Activated CD8-positive, alpha-beta memory T cell treated with anti-CD3 and anti-CD28 coated beads for 1 hour (primary cell): ENCODE measurements at places on chromosomes 7 and 10.

DNA sequence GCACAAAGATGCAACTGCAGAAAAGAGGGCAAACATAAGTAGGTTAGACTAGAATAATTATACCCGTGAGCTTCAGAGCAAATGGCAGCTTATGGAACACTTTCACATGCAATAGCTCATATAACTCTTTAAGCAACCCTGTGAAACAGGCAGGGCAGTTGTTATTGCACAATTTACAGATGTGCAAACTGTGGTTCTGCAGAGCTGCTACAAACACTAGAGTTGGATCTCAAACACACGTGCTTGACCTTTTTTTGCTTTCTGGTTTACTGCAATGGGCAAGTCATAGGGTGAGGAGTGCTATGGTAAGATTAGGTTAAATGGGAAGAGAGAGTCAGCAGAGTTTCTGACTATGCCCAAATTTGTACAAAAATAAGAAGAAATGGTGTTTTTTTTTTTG lies 610.8 kb downstream of the GATA3 start:
- DNase-seq: no peak

- no peak for DNase-seq
These were observed 80.9 kb downstream of the NT5C2 start for GRCh38 chr10:103111918-103112877.

DNA sequence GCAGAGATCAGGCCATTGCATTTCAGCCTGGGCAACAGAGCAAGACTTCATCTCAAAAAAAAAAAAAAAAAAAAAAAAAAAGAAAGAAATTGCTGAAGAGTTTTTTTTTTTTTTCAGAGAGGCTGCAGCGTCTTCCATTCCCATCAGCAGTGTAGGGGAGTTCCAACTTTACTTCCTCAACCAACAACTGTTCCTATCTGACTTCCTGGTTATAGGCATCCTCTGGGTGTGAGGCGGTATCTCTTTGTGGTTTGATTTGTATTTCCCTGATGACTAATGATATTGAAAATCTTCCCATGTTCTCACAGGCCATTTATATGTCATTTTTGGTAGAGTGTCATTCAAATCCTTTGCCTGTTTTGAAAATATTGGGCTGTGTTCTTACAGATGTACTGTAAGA lies 40.2 kb downstream of the PRTFDC1 start:
- DNase-seq: no peak

GRCh38 chr7:4613846-4614548 lies 68.1 kb upstream of the FOXK1 start:
- no peak for DNase-seq

- no peak for DNase-seq
These were observed 499.1 kb downstream of the ACTR3B start for GRCh38 chr7:153258686-153259085.

- DNase-seq: no peak
These were observed 33.5 kb downstream of the FGFBP3 start for GRCh38 chr10:91875779-91876178.

- no peak for DNase-seq
These were observed 1.9 kb upstream of the PLAU start for GRCh38 chr10:73908853-73909539.

DNA sequence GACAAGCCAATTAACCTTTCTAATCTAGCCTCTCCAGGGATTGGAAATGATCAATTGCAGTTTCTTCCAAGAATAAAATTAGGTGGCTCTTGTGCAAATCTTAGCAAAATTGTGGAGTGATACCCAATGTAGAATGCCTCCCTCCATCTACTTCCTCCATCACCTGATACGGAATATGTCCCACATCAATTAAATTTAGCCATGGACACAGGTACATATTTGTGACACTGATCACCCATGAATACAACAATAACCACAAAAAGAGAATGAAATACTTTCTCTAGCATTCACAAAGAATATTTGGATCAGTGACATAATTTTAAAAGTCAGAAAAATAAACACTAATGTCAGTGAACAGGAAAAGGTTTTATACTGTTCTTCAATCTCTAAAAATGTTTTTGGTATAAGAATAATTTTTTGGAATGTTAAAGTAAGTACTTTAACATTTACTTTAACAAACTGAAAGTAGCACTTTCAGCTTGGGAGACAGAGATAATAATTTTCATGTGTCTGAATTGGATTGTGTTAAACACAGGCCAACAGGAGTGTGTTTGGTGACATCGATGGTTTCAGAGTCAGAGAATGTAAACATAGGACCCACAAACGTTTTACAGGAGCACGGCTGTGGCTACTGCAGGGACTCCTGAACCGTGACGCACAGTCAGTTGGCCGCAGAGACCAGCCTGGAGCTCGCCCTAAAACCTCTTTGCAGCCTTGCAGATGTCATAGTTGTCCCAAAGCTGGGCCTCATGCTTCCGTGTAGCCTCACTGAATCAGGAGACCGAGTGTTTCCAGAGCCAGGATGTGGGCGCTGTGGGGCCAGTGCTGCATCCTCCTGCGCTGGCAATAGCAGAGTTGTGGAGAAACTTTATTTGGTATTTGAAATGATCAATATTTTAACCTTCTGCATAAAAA lies 7.2 kb downstream of the RBM20 start:
- no peak for DNase-seq

GRCh38 chr7:98287486-98287959 lies 6.0 kb downstream of the BRI3 start:
- no peak for DNase-seq

DNA sequence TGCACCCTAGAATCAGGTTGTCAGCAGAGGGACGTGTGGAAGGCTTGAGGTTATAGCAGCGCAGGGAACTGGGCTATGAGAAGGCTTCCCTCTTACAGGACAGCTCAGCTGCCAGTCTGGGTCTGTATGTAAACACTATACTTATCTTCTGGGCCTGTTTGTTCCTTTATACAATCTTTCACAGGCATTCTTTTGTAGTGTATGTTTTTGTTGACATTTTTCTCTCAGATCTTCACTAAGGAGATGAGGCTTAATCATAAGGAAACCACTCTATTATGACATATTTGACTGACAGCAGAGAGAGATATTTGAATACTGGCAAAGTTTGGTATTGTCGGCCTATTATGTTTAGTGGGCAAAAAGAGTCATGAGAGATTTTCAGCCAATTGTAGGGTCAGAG lies 929 bp downstream of the GBF1 start:
- no peak for DNase-seq

GRCh38 chr10:114663626-114664025 lies 5.6 kb upstream of the ABLIM1 start:
- no peak for DNase-seq

DNA sequence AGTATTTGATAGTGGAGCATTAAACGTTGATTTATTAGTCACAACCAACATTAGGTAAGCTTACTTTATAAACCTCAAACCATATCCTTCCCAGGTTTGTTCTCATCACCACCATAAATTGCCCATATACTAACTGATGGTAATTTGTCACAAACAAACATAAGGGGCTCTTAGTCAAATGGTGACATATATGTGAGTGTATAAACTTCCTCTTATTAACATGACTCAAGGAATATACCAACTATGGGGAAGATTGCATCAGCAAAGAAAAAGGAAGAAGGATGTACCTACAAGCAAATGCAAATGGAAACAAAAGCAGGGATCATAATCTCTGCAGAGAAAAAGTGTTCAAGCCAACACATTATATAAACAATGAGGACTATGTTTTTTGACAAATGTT lies 418.2 kb upstream of the AKR1E2 start:
- DNase-seq: no peak

GRCh38 chr7:139613971-139614411 lies 90.5 kb downstream of the CLEC2L start:
- no peak for DNase-seq

DNA sequence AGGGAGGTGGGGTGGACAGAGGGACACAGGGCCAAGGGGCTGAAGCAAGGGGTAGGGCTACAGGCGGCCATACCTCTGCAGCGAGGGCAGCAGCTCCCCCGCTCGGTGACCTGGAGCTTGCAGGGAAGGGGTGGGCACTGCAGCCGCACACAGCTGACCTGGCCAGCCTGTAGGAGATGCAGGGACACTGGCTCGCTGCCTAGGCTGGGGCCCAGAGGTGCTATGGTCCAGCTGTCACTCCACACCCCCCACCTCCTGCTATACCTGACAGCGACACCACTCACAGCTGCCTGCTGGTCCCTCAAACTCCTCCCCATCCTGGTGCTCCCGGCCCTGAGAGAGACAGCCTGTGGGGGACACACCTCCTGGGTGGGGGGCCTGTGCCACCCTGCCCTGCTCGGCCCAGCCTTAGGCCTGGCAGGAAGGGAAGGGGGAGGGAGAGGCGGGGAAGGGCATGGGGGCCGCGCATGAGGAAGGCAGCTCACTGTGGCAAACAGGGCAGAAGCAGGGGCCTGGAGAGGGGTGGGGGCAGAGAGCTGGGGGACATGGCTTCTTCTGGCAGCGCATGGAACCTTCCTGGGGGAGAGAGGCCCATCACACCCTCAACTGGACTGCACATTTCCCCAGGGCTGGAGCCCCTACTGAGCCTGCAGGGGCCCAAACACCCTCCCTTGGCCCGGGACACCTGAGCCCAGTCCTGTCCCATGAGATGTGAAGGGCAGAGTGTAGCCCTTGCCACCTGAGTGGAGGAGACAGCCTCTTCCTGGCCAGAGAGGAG lies 23.9 kb downstream of the ATP6V1F start:
- no peak for DNase-seq

GRCh38 chr7:47404010-47404409 lies 177.9 kb downstream of the TNS3 start:
- no peak for DNase-seq

- DNase-seq: no peak
These were observed 17.4 kb downstream of the ITGB1 start for GRCh38 chr10:32940321-32941301.

GRCh38 chr7:117269417-117269816 lies 53.4 kb downstream of the WNT2 start:
- DNase-seq: no peak

DNA sequence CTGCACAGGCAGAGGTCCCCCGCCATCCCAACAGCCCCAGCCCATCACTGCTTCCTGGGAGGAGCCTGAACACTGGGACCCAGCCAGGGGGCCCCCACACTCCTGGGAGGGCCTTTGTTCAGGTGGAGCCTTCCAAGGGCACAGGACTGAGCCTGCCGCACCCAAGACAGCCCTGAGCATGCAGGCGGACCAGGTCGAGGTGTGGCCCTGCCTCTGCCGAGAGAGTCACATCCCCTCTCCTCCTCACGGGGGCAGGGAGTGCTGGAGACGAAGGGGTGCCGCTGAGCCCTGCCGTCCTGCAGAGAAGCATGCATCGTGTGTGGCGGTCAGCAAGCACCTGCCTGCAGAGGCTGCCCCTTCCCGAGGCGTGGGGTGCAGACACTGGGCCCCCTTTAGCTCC lies 7.3 kb upstream of the MAFK start:
- no peak for DNase-seq

DNA sequence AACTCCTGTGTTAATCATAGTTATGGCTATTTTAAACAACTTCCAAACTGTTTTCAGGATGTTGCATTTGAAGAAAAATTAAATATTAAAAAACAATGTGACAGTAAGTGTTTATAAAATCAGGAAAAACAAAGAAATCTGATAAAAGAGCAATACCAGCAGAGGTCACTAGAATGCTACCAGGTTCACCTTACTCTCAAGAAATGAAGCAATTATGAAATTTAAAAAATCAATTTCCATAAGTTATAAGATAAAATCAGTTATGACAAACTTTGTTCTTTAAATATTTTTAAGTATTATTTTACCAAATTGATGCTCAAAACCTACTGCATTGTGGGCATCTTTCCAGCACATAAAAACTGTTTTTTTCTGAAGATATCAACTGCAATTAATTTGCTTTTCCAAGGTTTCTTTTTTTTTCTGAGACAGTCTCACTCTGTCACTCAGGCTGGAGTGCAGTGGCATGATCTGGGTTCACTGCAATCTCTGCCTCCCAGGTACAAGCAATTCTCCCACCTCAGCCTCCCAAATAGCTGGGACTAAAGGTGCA lies 50.7 kb upstream of the RHEB start:
- DNase-seq: no peak

- no peak for DNase-seq
These were observed 245.1 kb downstream of the CHCHD3 start for GRCh38 chr7:132836746-132837145.

GRCh38 chr10:133339708-133340380 lies 3.1 kb upstream of the CALY start:
- no peak for DNase-seq

DNA sequence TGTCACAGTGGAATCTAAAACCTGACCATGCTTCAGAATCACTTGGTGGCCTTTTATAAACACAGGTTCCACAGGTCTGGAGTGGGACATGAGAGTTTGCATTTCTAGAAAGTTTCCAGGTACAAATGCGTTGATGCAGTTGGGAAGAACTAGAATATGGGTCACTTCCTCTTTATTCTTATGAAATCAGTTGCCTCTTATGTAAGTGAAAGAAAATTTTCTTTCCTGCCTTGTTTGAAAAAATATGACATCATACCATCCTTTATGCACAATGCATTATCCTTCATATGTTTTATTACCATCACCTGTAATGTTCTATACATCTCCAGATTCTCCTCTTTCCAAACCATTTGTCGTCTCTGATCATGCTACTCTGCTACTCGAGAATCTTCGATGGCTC lies 44.0 kb downstream of the PLXNA4 start:
- DNase-seq: no peak

GRCh38 chr7:36011588-36011965 lies 141.5 kb upstream of the EEPD1 start:
- no peak for DNase-seq

GRCh38 chr7:74271742-74272141 lies 17.5 kb upstream of the CLIP2 start:
- DNase-seq: no peak

DNA sequence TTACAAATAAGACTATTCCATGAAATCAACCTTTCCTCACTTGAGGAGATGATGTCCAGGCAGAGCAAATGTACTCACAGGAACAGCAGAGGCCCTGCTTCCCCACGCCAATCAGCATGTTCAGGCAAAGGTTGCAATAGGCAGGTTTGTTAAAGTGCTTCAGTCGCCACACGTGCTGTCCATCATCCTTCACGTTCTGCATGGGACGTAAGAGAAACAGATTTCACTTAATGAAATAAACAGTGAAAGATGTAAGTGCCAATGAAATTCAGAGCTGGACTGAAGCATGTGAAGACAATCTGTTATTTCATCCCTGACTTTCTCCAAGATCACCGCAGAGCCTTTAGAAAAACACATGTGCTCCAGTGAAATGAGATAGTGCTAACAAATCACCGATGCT lies 217.4 kb downstream of the DGKB start:
- no peak for DNase-seq

DNA sequence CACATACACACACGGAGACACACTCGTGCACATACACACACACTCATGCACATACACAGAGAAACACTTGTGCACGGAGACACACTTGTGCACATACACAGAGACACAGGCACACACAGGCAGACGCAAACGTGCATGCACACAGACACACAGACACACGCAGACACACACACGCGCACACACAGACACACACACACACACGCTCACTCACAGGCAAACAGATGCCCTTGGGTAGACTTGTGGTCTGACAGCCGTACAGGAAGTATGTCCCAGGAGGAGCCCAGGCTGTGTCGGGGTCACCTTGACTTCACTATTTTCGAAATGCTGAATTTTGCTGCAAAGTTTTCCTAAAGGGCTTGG lies 538.0 kb downstream of the DNAJB6 start:
- DNase-seq: no peak

GRCh38 chr10:121865554-121865953 lies 62.3 kb downstream of the ATE1 start:
- DNase-seq: no peak
